Activated T-cell treated with anti-CD3 and anti-CD28 coated beads, Interleukin-2, amount 50 U/mL, for 24 hours (primary cell): ENCODE measurements at places on chromosomes 4 and X.

GRCh38 chrX:38183596-38183995, 37.1 kb downstream of the SRPX start:
- H3K27me3 ChIP-seq: peaks cover 49% of the 10 kb centered on the region
- H3K27ac ChIP-seq: no peak overlapping the region
- no peaks in the 10 kb centered on the region for H3K36me3 ChIP-seq
- no peaks in the 10 kb centered on the region for H3K4me1 ChIP-seq

DNA sequence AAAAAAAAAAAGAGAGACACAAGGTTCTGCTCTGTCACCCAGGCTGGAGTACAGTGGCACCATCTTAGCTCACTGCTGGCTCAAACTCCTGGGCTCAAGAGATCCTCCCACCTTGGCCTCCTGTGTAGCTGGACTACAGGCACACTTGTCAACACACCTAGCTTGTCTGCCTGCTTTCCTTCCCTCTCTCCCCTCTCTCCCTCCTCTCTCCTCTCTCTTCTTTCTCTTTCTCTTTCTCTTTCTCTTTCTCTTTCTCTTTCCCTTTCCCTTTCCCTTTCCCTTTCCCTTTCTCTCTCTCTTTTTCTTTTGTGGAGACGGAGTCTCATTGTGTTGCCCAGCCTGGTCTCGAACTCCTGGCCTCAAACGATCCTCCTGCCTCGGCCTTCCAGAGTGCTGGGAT, 132.1 kb downstream of the DIPK2B start:
- no peak for DNase-seq
- peak overlapping the region; percentile 24 for H3K4me3 ChIP-seq
- no peaks in the 10 kb centered on the region for H3K27me3 ChIP-seq
- H3K36me3 ChIP-seq: peaks cover 68% of the 10 kb centered on the region

GRCh38 chr4:158068068-158068467, 104.8 kb downstream of the GASK1B start:
- DNase-seq: no peak
- H3K36me3 ChIP-seq: no peaks in the 10 kb centered on the region
- H3K4me1 ChIP-seq: no peaks in the 10 kb centered on the region
- no peaks in the 10 kb centered on the region for H3K27me3 ChIP-seq
- H3K27ac ChIP-seq: no peak overlapping the region

- H3K36me3 ChIP-seq: no peaks in the 10 kb centered on the region
- no peaks in the 10 kb centered on the region for H3K4me1 ChIP-seq
- no peak overlapping the region for H3K27ac ChIP-seq
- no peak overlapping the region for H3K4me3 ChIP-seq
- peaks cover 11% of the 10 kb centered on the region for H3K27me3 ChIP-seq
- no peak for DNase-seq
Observed at GRCh38 chrX:118943102-118943501, 31.3 kb upstream of the LONRF3 start.
